ENCODE measurements at places on chromosomes 6 and 20. TPM values are rescaled to one million over a fixed set of nuclear protein-coding genes. Genes with fewer than 3 reads are reported as not detected.

- no peak overlapping the region for H3K4me3 ChIP-seq
- no peaks in the 10 kb centered on the region for H3K36me3 ChIP-seq
- DNase-seq, result no peak
- no peak overlapping the region for H3K27ac ChIP-seq
- H3K4me1 ChIP-seq, result no peaks in the 10 kb centered on the region
- H3K27me3 ChIP-seq, result no peaks in the 10 kb centered on the region
Measured at GRCh38 chr20:59395729-59396128, 95.3 kb downstream of the EDN3 start.

DNA sequence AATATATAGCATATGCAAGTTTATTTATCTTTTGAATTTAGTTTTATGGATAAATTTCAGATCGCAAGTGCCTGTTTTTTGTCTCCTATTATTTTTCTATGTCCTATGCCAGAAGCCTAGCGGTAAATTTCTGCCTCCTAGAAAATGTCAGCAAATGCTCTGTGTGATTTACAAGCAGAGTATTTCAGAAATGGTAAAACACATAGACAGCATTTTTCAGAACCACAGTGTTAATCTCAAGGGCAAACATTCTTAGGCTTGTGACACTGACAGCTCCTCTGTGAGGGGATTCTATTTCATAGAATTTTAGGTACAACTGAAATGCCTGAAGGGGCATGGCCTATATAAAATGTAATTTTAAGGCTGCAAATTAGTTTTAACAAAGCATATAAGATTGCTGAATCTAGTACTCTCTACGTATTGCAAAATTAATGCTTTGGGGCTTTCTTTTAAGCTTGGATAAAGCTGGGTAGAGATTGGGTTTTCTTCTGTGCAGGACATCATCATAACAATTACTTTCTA lies 89.9 kb upstream of the PTCHD4 start:
- no peak overlapping the region for H3K4me3 ChIP-seq
- no peak overlapping the region for H3K27ac ChIP-seq
- H3K36me3 ChIP-seq, result no peaks in the 10 kb centered on the region
- no peaks in the 10 kb centered on the region for H3K27me3 ChIP-seq
- DNase-seq, result no peak

- DNase-seq, result no peak
- no peaks in the 10 kb centered on the region for H3K4me1 ChIP-seq
- H3K36me3 ChIP-seq, result no peaks in the 10 kb centered on the region
- no peak overlapping the region for H3K27ac ChIP-seq
- no peak overlapping the region for H3K4me3 ChIP-seq
- no peaks in the 10 kb centered on the region for H3K27me3 ChIP-seq
Measured at GRCh38 chr6:90146024-90146423, 150.6 kb downstream of the BACH2 start.

DNA sequence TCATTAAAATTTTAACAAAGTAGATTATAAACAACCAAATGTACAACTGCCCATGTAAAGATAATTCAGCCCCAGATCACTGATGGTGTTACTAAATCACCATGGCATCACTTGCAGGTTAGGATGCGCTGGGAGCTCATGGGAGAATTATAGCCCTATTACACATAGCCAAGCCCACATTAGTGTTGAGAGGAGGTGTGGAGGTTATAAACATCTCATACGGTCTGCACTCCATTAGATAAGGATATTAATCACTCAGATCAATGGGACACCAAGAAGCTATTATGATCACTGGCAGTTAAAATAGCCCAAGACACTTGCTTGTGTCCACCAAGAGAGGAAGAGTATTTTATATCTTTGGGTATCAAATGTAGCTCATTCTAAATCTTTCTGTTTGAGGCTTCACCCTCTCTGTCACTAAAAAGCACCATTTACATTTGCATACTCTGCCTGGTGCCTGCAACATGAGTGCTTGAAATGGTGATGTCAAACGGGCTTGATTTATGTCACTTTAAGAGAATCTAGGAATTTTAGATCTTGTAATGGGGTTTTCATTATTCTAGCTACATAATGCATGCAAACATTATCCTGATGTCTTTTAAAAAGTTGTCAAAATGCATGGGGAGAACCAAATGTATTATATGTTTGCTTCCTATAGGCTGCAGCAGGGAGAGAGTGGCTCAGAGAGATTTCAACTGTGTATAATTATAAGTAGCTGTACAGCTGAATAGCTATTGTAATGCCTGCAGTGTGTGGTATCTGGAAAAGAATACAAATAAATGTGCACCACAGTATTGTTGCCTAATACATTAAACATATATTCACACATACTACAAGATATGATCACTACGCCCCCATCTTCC lies 654.1 kb upstream of the MARCKS start:
- no peak for DNase-seq
- no peak overlapping the region for H3K4me3 ChIP-seq
- H3K36me3 ChIP-seq, result no peaks in the 10 kb centered on the region
- no peaks in the 10 kb centered on the region for H3K4me1 ChIP-seq
- H3K27me3 ChIP-seq, result no peaks in the 10 kb centered on the region
- H3K27ac ChIP-seq, result no peak overlapping the region

DNA sequence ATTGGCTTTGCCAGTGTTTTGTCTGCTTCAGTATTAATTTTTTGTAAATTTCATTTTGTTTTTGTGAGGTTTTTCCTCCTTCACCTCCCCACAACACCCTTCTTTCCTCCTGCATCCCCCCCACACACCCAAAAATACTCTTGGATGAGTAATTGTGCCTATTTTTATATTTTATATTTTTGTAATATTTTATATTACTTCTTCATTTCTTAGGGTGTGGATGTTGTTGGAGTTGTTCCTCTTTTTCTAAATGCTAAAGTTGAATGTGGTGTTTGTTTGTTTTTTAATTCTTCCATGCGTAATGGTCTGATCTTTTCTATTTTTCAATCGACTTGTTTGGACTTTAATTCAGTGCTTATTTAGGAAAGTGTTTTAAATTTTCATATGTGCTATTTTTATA lies 420.5 kb upstream of the SOX4 start:
- no peak overlapping the region for H3K27ac ChIP-seq
- H3K36me3 ChIP-seq, result no peaks in the 10 kb centered on the region
- no peak for DNase-seq
- H3K4me1 ChIP-seq, result no peaks in the 10 kb centered on the region
- H3K4me3 ChIP-seq, result no peak overlapping the region

GRCh38 chr6:136403110-136403980 lies 113.7 kb upstream of the BCLAF1 start:
- H3K4me1 ChIP-seq, result peaks cover 10% of the 10 kb centered on the region
- H3K27ac ChIP-seq, result no peak overlapping the region
- no peaks in the 10 kb centered on the region for H3K36me3 ChIP-seq
- no peak overlapping the region for H3K4me3 ChIP-seq
- no peaks in the 10 kb centered on the region for H3K27me3 ChIP-seq

DNA sequence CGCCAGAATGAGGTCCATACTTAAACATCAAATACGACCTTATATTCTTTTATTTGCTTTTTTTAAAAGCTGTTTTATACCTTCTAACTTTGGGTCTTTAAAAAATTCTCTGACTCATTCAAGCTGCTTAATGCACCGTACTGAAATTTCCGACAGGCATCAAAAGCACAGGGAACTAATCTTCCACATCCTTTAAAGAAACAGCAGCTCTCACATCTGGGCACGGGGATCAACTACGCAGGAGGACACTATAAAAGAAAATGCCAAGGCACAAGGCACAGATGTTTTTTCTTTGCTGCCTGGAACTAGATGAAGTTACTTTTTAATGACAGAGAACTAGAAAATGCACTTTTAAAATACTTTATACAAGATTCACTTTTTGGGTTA lies 112.4 kb upstream of the ARG1 start:
- no peaks in the 10 kb centered on the region for H3K36me3 ChIP-seq
- no peak for DNase-seq
- H3K4me1 ChIP-seq, result no peaks in the 10 kb centered on the region
- no peak overlapping the region for H3K4me3 ChIP-seq
- no peaks in the 10 kb centered on the region for H3K27me3 ChIP-seq

DNA sequence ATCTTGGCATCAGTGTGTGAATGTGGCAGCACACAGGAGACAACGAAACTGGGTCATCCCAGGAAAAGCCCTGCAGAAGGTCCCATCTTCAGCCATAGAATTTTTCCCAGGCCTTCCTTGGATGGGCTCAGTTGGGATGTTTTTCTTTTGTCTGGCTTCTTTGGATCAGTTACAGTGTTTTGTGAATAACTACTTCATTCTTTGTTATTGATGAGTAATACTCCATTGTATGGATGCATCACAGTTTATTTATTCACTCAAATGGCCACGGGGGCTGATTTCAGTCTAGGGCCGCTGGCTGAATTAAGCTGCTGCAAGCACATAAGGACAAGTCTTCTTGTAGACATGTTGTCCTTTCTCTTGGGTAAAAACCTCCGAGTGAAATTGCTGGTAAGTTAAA lies 81.3 kb upstream of the CD93 start:
- H3K27me3 ChIP-seq, result no peaks in the 10 kb centered on the region
- no peak overlapping the region for H3K4me3 ChIP-seq
- H3K36me3 ChIP-seq, result no peaks in the 10 kb centered on the region
- no peak for DNase-seq

DNA sequence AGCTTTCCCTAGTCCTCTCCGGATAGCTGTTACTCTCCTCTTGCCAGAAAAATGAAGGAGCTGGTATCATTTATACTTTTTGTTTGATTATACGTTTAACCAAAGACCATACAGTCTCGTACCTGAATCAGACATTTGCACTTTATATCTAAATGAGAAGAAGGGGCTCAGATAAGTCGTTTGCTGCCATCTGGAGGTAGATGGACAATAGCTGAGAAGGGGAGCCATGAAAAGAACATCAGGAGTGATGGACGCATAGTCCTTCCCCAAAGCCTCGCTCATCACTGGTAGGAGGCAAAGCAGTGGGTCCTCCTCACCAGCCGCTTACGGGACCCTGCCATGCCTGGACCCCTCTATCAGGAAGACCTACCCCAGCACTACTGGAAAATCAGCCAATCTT lies 45.4 kb downstream of the RPF2 start:
- no peaks in the 10 kb centered on the region for H3K27me3 ChIP-seq
- no peaks in the 10 kb centered on the region for H3K4me1 ChIP-seq
- no peak for DNase-seq
- H3K36me3 ChIP-seq, result no peaks in the 10 kb centered on the region

DNA sequence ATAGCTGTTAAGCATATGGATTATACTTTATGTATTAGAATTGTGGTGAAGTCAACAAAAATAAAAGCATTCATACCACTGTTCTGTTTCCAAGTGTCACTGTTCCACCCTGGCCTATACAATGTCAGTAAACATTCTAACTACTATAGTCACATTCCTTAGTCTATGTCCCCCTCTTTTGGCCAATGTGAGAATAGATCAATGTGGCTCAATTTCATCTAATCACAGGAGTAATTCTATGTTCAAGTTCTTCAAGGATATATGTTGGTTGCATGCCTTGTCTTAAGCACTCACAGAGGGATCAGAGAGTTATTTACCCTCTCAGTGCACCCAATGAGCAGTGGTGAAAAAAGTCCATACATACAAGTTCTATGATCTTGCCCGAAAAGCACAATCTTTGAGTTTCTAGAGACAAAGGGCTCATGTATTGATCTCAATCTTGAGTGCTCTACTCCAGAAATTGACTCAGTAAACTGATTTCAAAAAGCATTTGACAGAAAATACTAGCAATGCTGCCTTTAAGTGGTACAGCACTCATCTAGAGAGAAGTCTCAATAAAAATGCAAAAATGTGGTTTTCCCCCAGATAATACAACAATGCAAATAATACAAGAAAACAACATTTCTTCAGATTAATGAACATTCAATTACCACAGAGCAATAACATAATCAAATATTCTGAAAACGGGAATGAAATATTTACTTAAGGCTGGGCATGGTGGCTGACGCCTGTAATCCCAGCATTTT lies 16.5 kb downstream of the SMLR1 start:
- H3K36me3 ChIP-seq, result no peaks in the 10 kb centered on the region
- H3K27ac ChIP-seq, result no peak overlapping the region
- H3K4me3 ChIP-seq, result no peak overlapping the region
- peaks cover 19% of the 10 kb centered on the region for H3K4me1 ChIP-seq
- DNase-seq, result no peak
- no peaks in the 10 kb centered on the region for H3K27me3 ChIP-seq

DNA sequence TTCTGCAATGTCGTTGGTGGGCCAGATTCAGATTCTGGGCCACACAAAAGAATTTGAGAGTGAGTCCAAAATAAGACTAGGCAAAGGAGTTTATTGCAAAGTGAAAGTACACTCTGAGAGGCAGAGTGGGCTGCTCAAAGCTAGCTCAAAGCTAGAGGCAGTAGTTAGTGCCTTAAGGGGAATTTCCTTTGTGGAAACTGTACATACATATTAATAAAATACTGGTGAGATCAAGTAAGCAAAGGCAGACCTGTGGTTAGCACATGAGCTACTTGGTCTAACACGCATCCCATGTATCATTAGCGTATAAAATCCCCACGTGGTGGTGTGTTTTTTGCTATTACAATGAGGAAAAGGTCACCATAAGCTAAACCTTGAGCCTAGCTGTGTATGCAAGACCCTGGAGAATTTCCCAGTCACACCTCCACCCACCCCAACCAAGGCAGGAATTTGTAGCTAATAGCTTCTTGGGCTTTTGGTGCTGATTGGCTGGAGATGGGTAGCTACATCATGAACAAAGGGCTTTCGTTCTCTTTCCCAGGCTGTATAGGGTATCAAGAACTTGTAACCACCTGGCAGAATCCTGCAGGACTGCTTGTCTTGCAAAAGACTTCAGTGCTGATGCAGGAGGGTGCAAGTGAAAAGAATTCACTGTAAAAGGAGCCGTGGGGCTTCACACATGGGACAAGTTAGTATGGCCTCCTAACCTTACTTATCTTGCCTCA lies 14.7 kb upstream of the TRIM26 start:
- no peaks in the 10 kb centered on the region for H3K27me3 ChIP-seq
- no peaks in the 10 kb centered on the region for H3K36me3 ChIP-seq
- DNase-seq, result no peak
- H3K4me3 ChIP-seq, result no peak overlapping the region

DNA sequence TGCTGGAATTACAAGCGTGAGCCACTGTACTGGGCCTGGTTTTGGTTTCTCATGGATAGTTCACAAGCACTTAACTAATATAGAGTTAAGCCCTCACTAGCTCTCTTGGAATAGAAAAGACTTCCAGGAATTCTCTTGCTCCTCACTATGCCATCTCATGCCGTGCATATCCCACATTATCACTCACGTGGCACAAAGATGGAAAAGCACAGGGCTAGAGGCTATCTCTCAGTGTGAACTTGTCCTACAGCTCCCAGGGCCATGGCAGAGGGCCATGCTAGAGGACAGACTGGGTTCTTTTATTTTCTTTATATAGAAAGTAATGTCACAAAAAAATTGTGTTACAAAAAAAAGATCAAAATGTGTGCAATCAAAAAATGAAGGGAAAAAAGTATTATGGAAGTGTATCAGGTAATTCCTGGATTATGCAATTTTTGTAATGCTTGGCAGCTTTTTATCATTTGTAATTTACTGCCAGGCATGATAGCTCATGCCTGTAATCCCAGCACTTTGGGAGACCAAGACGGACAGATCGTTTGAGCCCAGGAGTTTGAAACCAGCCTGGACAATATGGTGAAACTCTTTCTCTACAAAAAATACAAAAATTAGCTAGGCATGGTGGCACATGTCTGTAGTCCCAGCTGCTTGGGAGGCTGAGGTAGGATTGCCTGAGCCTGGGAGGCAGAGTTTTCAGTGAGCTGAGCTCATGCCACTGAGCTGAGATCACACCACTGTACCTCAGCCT lies 6.4 kb upstream of the SLC2A12 start:
- no peak for DNase-seq
- H3K27ac ChIP-seq, result peak overlapping the region; percentile 80
- H3K4me1 ChIP-seq, result peaks cover 55% of the 10 kb centered on the region
- H3K36me3 ChIP-seq, result no peaks in the 10 kb centered on the region
- no peaks in the 10 kb centered on the region for H3K27me3 ChIP-seq

Gene MAP1LC3A
- 39.2 TPM for total RNA-seq

Data from thoracic aorta (tissue), 2 donors.